ENCODE measurements at places on chromosomes 5 and 9.

DNA sequence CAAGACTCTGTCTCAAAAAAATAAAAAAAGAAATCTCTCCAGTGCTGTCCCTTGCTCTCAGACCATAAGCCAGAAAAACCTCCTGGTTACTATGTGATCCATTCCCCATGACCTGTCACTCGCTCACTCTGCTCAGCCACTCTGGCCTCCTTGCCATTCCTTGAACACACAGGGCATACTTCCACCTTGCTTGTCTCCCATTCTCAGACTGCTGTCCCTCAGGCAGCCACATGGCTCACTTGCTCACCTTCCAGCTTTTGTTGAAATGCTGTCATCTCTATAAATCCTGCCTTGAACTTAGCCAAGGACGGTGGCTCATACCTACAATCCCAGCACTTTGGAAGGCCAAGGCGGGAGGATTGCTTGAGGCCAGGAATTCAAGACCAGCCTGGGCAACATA is 82.9 kb downstream of the UGCG start:
- DNase-seq, result no peak

GRCh38 chr9:31799953-31800609 is 584.4 kb upstream of the ACO1 start:
- DNase-seq, result peak; percentile 67

GRCh38 chr5:118620233-118620632 is 368.1 kb downstream of the DTWD2 start:
- no peak for DNase-seq

DNA sequence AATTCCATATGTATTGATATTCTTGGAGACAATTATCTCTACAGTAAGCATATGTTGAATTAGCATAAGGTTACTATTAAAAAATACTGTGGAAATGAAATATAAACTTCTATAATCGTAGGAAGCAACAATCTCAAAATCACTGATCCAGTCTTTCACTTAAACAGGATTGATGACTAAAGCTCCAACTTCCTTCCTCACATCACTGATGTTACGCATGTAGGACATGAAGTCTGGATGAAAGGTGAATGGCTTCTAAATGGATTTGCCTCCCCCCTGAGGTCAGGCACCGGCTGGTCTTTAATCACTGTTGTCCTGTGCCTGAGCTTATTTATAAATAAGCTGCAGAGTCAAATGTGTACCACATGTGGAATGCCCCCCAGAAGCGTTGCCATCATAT is 157.1 kb upstream of the NFIB start:
- DNase-seq, result no peak

DNA sequence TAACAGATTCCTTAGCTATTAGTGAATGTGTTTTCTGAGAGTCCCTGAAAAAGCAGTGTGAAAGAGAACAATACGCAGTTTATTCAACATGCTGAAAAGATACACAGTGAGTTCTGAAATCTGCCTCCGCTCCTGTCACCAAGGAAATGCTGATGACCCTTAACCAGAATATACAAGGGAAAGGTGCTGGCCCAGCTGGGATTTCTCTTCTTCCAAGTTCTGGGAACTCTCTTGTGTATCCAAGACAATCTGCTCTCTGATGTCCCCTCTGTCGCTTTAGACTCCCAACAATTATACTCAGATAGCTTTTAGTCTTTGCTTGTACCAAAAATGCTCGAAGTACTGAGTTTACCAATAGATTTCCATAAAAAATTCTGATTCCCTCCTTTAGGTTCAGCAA is 214.9 kb downstream of the TMEM167A start:
- peak; percentile 5 for DNase-seq

DNA sequence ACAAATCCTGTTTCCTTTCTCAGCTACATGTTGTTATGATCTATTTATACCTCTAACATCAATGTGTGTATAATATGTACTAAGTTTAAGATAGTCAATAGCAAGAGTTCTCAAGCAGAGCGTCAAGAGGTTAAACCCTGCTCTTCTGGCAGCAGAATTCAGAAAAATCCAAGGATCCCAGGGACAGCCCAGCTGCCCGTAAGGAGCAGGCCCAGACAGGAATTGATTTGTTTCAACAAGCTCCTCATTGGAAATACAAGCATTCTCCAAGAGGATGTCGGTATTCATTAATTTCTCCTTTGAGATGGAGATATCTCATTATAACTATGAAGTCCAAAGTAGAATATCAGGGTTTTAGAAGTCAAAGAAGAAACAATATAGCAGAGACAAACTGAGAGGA is 14.9 kb downstream of the EFNA5 start:
- DNase-seq, result no peak

DNA sequence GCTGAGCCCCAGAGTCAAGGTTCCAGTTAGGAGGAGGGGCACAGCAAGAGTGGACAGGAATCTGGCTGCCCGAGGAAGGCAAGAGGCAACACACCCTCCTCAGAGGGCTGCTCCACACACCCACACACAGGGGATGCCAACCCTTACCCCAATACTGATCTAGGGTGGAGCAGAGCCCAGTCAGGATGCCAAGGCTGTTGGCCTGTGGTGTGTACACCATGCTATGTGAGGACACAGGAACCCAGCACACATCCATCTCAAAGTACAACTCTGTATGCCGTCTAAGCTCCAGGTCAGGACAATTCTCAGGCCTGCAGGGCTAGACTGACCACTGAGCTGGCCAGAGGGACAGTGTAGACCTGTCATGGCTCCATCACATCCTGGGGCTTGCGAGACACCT is 2.6 kb downstream of the SEPTIN8 start:
- no peak for DNase-seq

DNA sequence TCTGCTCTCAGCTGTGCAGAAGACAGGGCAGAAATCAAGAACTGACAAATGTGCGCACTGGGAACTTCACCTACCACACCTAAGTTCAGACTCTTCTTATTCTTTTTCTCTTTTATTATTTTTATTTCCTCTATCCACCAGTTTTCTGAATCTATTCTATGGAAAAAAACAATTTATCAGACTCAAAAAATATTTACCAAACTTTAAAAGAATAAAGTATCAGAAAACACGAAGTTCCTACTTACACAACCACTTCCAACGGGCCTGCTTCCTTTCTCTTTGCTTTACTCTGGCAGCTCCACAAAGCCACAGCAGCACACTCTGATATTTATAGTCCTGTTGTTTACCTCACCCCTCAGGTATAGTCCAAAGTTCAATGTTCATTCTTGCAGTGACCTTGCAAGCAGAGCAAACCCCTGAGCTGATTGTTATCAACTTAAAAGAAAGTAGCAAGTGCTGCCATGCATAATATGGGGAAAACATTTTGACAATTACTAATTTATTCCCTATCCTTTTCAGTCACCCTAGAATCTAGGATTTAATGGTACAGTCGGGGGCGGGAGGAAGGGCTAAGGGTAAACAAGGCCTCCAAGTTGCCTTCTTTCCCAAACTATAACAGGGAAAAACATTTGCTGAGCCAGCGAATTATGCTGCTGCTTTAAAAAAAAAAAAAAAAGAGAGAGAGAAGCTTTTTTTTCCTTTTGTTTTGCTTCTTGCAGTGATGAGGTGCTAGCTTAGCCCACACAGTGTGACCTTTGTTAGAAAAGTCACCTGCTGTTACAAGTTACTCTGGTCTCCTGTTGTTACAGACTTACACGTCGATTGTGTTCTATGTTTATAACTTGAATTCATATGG is at the start of gene SELENOP:
SELENOP (minus strand) TSS at position 302 of the 856 bp plus-strand sequence. CDS start 3,539 bp downstream, outside the sequence.
- DNase-seq, result no peak

DNA sequence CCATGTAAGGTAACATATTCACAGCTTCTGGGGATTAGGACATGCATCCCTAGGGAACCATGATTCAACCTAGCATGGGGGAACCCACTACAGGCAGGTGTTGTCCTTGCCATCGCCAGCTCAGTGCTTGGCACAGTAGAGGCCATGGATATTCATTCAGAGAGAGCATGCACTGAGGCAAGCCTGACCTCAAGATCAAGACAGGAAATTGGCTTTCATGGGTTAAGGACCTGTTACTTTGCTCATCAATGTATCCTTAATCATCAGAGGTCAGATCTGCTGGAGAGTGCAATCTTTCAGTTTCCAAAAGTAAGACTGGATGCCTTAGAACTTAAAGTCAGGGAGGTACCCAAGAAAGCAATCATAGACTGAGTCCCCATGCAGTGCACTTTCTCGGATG is 84.0 kb downstream of the KCNIP1 start:
- no peak for DNase-seq

- DNase-seq, result no peak
Measured at GRCh38 chr5:173793648-173794548, 94.3 kb upstream of the CPEB4 start.

GRCh38 chr9:131312822-131313770 is 23.6 kb downstream of the PLPP7 start:
- DNase-seq, result no peak

DNA sequence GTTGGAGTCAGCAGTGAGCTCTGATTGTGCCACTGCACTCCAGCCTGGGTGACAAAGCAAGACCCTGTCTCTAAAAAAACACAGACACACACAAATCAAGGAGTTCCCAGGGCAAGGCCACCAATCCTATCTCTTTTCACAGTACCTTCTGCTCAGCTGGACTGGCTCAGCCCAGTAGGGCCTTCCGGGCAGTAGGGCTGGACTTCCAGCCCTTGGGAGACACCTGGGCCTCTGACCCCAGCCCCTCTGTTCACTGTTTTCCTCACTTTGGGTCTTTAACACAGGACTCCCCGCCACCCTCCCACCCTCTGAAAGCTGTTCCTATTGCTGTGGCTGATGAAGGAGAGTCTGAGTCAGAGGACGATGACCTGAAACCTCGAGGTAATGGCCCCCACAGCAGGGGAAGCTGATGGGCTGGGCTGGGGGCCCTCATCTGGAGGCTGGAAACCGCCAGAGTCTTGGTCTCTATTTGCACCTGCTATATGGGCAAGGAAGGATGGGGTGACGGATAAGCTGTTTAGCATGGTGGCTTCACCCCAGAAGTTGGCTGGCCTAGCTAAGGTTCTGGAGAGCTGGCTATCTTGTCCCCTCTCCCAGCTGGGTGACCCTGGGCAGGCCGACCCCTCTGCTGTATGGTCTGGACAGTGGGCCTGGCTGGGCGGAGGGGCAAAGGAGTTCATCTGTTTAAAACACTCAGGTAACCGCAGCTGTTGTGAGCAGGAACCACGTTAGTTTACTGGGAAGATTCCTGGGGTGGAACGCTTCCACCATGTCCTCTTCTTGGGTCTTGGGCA is 25.6 kb downstream of the USP20 start:
- no peak for DNase-seq

GRCh38 chr9:134842321-134842720 is 38.3 kb upstream of the FCN2 start:
- no peak for DNase-seq

DNA sequence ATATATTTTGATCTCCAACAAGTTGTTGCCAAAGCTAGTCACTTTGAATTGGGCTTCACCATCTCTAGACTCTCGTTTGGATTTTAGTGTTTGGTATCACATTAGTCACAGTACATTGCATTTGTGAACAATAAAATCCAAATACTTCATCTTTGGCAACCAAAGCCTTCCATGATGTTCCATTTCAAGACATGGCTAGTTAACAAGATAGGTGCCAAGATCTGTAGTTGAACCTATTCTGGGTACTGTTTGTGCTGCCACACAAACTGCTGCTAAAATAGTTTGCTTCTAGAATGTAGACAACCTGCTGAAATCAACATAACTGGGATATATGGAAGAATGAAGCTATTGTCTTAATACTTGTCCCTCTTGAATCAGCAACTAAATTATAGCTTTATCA is 207.5 kb downstream of the LRRC70 start:
- no peak for DNase-seq

DNA sequence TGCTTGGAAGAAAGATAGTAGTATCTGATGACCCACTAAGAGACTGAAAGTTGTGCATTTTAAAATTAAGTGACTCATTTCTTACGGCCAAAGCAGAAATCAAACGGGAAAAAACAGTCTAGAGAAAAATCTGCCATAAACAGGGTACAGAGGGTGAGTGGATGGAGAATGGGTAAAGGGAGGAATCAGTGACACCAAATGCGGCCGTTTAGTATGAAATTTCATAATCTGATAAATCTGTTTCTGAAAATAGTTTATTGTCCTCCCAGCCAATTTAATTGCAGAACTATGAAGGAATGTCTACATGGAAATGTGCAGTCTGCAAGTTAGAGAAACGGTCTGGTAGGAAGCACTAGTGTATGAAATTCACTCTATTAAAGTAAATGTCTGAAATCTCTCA is 39.5 kb downstream of the ADAMTS12 start:
- DNase-seq, result peak; percentile 80

GRCh38 chr5:180799194-180799593 is 3.4 kb downstream of the MGAT1 start:
- no peak for DNase-seq

GRCh38 chr9:113526841-113527240 is 63.3 kb downstream of the RGS3 start:
- no peak for DNase-seq

DNA sequence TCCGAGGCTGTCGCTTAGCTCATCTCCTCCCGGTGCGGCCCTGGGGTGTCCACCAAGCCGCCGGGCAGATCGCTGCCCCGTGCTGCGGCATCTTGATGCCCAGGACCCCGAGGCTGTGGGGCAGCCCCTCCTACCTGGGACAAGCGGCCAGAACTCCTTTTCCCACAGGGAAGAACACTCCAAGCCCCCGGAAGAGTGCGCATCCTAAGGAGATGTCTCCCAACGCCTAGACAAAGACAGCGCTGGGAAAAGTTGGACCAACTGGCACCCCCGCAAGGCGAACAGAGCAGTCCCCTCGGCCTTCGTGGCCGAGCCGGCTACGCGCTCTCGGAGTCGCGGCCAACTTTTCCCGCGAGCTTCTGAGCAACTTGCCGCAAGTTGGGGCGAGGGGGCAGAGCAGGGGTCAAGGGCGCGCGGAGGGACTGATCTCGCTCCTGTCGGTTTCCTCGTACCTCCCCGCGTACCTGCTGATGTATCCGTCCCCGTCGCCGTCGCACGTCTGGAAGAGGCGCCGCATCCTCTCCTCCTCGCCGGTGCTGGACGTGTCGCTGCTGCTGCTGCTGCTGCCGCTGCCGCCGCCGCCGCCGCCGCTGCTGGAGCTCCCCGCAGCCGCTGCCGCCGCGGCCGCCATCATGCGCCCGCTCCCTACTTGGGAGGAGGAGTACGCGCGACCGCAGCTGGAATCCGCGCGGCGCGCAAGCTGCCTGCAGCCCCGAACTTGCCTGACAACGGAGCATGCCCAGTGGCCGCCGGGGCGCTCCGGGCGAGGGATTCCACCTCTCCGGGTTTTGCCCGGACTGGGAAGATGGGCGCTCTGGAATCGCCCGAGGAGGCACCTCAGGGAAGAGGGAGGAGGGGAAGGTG is at the start of gene MCC:
MCC (minus strand) TSS at position 673 of the 864 bp plus-strand sequence.
- DNase-seq, result peak; percentile 95

DNA sequence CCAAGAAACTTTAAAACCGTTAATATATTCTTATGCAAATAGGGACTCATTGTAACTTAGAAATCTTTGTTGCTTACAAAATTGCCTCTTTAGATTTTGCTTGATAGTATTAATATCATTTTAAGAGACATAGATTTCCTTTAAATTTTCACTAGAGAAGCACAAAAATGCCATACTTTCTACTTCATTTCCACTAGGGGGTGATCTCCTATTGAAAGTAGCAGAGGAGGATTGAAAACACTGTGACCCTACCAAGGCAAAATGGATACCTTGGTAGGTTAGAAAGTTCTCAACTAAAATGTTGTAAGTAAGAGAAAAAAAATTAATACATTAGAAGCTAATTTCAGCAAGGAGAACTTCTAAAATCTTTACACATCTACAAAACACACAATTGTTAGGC is 204.9 kb downstream of the CHSY3 start:
- peak; percentile 80 for DNase-seq

GRCh38 chr5:173643964-173644363 is 27.5 kb upstream of the BOD1 start:
- DNase-seq, result no peak
